Purkinje cell (primary cell): ENCODE measurements at places on chromosomes 7 and 10. TPM values are rescaled to one million over a fixed set of nuclear protein-coding genes. Genes with fewer than 3 reads are reported as not detected.

The OR2A12 gene
- not detected in 2 replicates for polyA plus RNA-seq

The XRCC2 gene
- polyA plus RNA-seq: 0.25 and 0.75 TPM in 2 replicates

The NANOS1 gene
- 1.4 and 1.6 TPM in 2 replicates for polyA plus RNA-seq

The ATRNL1 gene
- 124 and 129 TPM in 2 replicates for polyA plus RNA-seq

The STEAP1B gene
- 0.64 and 6.0 TPM in 2 replicates for polyA plus RNA-seq

The CFAP46 gene
- polyA plus RNA-seq: 2.4 TPM in 1 of 2 replicates, not detected in the other

The TMEM176B gene
- 2.5 TPM in 1 of 2 replicates, not detected in the other for polyA plus RNA-seq

The STEAP4 gene
- polyA plus RNA-seq: 0.52 TPM in 1 of 2 replicates, not detected in the other

The HILPDA gene
- polyA plus RNA-seq: 3.2 and 9.1 TPM in 2 replicates

The APBB1IP gene
- not detected in 2 replicates for polyA plus RNA-seq

The NEURL1 gene
- 0.63 and 1.5 TPM in 2 replicates for polyA plus RNA-seq

The PRSS37 gene
- polyA plus RNA-seq: 0.39 and 1.6 TPM in 2 replicates

The IRF5 gene
- polyA plus RNA-seq: not detected in 2 replicates

The C1QL3 gene
- polyA plus RNA-seq: 4.4 TPM in 1 of 2 replicates, not detected in the other

The SPDYE6 gene
- polyA plus RNA-seq: 0.46 TPM in 1 of 2 replicates, not detected in the other

The GJC3 gene
- polyA plus RNA-seq: not detected in 2 replicates

The STRIP2 gene
- 42.9 and 48.9 TPM in 2 replicates for polyA plus RNA-seq

The TMEM270 gene
- polyA plus RNA-seq: not detected in 2 replicates

The ACHE gene
- polyA plus RNA-seq: 0.73 and 1.6 TPM in 2 replicates

The ELN gene
- not detected in 2 replicates for polyA plus RNA-seq

The PNLIPRP2 gene
- polyA plus RNA-seq: not detected in 2 replicates

The TMEM60 gene
- 139 and 162 TPM in 2 replicates for polyA plus RNA-seq

The ZNF488 gene
- not detected in 2 replicates for polyA plus RNA-seq

The BICC1 gene
- not detected in 2 replicates for polyA plus RNA-seq

The GPR146 gene
- polyA plus RNA-seq: not detected in 2 replicates

The SLIT1 gene
- 13.6 TPM in 1 of 2 replicates, not detected in the other for polyA plus RNA-seq

The TAS2R4 gene
- 1.1 TPM in 1 of 2 replicates, not detected in the other for polyA plus RNA-seq

The ITGA8 gene
- not detected in 2 replicates for polyA plus RNA-seq

The CDHR3 gene
- polyA plus RNA-seq: 3.6 and 4.5 TPM in 2 replicates

The MMD2 gene
- polyA plus RNA-seq: 0.27 and 1.4 TPM in 2 replicates
